ENCODE measurements at places on chromosomes 7 and 10.

- DNase-seq, result no peak
- peaks cover 2% of the 10 kb centered on the region for H3K36me3 ChIP-seq
- no peaks in the 10 kb centered on the region for H3K27me3 ChIP-seq
These were observed 23.9 kb downstream of the HERPUD2 start for GRCh38 chr7:35670856-35671569.

DNA sequence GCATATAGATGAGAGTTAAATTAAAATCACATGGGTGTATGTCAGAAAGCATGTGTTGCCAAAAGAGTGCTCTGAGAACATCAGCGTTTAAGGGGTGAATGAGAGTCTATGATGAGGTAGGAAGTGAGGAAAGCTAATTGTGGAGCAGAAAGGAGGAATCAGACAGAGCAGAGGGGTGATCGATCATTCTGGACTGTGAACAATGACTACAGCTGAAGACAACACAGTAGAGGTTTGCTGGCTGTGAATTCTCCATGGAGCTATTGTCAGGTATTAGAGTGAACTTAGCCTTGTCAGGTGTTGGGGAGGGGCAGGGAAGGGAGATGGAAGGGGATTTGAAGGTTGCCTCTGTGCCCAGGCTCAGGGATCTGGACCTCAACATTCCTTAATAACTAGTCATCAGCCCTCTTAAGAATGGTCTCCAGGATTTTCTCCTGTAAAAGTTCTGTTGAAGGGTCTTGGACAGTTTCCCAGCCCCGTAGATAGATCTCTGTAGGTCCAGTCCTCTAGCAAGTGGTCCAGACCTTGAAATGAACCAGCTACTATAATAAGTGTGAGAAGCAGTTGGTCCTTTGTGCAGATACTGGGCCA, 57.1 kb downstream of the KIF5B start:
- H3K4me3 ChIP-seq, result no peak overlapping the region
- H3K36me3 ChIP-seq, result no peaks in the 10 kb centered on the region
- H3K27me3 ChIP-seq, result no peaks in the 10 kb centered on the region
- DNase-seq, result no peak

GRCh38 chr10:114501650-114502049, 97.3 kb upstream of the AFAP1L2 start:
- H3K36me3 ChIP-seq, result no peaks in the 10 kb centered on the region
- H3K27me3 ChIP-seq, result no peaks in the 10 kb centered on the region
- no peak for DNase-seq

GRCh38 chr10:104323760-104324201, 14.5 kb downstream of the ITPRIP start:
- H3K27me3 ChIP-seq, result no peaks in the 10 kb centered on the region
- H3K27ac ChIP-seq, result no peak overlapping the region
- H3K4me3 ChIP-seq, result no peak overlapping the region
- DNase-seq, result no peak
- H3K36me3 ChIP-seq, result no peaks in the 10 kb centered on the region

- H3K36me3 ChIP-seq, result no peaks in the 10 kb centered on the region
- DNase-seq, result no peak
- no peaks in the 10 kb centered on the region for H3K27me3 ChIP-seq
- no peak overlapping the region for H3K4me3 ChIP-seq
- no peak overlapping the region for H3K27ac ChIP-seq
- H3K4me1 ChIP-seq, result no peaks in the 10 kb centered on the region
These were observed 345.3 kb downstream of the CXCL12 start for GRCh38 chr10:44039599-44039998.

DNA sequence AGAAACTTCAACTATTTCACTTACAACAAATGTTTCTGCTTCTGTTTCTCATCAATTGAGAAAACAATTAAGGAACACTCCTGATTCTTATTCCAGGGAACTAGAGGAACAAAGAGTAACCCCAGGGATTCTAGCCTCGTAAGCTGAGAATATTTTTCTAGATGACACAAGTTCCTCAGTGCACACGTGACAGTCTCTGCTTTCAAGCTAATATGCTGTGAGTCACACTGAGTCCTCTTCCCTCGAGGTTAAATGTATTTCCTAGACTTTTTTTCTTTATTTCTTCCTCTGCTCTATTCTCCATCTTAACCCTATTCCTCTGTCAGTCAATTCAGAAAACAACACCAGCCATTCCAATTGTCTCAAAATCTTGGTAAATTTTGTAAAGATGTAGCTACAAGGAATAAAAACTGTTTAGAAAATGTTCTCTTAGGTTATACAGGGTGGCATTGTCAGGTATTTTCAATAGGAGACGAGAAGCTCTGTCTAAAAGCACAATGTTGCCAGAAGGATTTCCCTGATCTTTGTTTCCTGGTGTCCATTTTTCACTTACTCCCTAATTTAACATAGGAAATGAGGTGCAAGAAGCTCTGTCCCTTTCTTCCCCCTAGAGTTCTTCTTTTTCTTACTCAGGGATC, 5.8 kb upstream of the C1GALT1 start:
- no peaks in the 10 kb centered on the region for H3K36me3 ChIP-seq
- no peak overlapping the region for H3K27ac ChIP-seq
- H3K4me1 ChIP-seq, result peaks cover 4% of the 10 kb centered on the region
- no peaks in the 10 kb centered on the region for H3K27me3 ChIP-seq
- H3K4me3 ChIP-seq, result no peak overlapping the region

DNA sequence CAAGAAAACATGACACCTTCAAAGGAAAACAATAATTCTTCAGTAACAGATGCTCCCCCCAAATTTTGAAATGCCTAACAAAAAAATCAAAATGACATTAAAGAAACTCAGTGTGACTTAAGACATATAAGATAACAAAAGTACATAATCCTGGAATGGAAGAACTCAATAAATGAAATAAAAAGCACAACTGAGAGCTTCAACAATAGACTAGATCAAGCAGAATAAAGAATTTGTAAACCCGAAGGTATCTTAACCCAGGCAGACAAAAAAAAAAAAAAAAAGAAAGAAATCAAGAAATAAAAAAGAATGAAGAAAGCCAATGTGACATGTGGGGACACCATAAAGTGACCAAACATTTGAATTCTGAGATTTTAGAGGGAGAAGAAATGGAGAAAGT, 27.7 kb upstream of the LRRD1 start:
- H3K4me1 ChIP-seq, result no peaks in the 10 kb centered on the region
- no peaks in the 10 kb centered on the region for H3K27me3 ChIP-seq
- no peaks in the 10 kb centered on the region for H3K36me3 ChIP-seq
- H3K4me3 ChIP-seq, result no peak overlapping the region
- no peak for DNase-seq

Measured in iPS DF 6.9 (cell line).